ENCODE measurements at places on chromosomes 16 and 17. TPM values are rescaled to one million over a fixed set of nuclear protein-coding genes. Genes with fewer than 3 reads are reported as not detected.

HOXB4 gene
- 0.14 TPM for polyA plus RNA-seq

HAS3 gene
- 0.09 TPM for polyA plus RNA-seq

CHST6 gene
- 0.13 TPM for polyA plus RNA-seq

SMPD3 gene
- 9.7 TPM for polyA plus RNA-seq

Measured in IgD-negative memory B cell (primary cell).